ENCODE measurements at places on chromosomes 5 and 9. TPM values are rescaled to one million over a fixed set of nuclear protein-coding genes. Genes with fewer than 3 reads are reported as not detected.

- DNase-seq = no peak
Observed at GRCh38 chr5:131942016-131942415, 3.4 kb downstream of the MEIKIN start.

- no peak for DNase-seq
Observed at GRCh38 chr5:96381526-96381925, 51.5 kb downstream of the PCSK1 start.

DNA sequence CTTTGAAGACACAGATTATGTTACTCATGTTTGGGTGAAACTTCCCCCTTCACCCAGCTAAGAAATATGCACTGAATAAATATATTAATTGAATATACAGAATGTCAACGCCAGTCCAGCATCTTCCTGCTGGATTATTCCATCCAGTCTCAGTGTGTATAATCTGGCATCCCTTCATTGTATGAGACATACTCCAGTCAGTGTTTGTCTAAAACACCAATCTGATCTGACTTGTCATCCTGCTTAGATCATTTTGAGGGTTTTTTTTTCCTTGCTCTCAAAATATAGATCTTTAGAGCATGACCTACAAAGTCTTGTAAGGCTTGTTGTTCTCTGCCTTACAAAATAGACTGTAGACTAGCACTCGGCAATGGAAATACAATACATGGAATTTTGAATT is 195.1 kb downstream of the SMARCA2 start:
- DNase-seq = no peak

- no peak for DNase-seq
Observed at GRCh38 chr5:96509721-96510350, 76.8 kb upstream of the PCSK1 start.

The OR1J2 gene
- not detected for total RNA-seq

The ODF2 gene
- 33.6 TPM for total RNA-seq

DNA sequence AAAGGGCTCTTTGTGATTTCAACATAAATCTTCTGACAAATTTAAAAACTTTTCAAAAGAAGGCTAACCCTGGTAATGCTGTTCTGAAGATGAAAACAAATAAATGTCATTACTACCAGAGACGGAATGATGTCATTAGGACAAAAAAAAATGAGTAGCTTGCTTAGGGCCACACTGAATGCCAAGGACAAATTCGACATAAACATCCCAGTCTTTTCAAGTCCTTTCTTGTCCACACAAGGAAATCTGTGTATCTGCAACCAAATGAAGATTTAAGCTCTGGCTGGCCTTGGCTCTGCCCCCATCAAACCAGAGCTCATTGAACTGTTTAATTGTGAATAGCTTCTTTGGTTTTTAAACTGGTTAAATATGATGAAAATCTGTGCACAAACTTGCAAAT is 592.7 kb downstream of the TLE1 start:
- DNase-seq = no peak

The KCTD16 gene
- total RNA-seq = 0.14 TPM

GRCh38 chr9:38761339-38761738 is 41.4 kb upstream of the FAM240B start:
- DNase-seq = no peak

GRCh38 chr5:134714120-134714519 is 24.2 kb upstream of the CAMLG start:
- no peak for DNase-seq

- DNase-seq = no peak
Observed at GRCh38 chr5:60207040-60207439, 313.5 kb upstream of the PDE4D start.

DNA sequence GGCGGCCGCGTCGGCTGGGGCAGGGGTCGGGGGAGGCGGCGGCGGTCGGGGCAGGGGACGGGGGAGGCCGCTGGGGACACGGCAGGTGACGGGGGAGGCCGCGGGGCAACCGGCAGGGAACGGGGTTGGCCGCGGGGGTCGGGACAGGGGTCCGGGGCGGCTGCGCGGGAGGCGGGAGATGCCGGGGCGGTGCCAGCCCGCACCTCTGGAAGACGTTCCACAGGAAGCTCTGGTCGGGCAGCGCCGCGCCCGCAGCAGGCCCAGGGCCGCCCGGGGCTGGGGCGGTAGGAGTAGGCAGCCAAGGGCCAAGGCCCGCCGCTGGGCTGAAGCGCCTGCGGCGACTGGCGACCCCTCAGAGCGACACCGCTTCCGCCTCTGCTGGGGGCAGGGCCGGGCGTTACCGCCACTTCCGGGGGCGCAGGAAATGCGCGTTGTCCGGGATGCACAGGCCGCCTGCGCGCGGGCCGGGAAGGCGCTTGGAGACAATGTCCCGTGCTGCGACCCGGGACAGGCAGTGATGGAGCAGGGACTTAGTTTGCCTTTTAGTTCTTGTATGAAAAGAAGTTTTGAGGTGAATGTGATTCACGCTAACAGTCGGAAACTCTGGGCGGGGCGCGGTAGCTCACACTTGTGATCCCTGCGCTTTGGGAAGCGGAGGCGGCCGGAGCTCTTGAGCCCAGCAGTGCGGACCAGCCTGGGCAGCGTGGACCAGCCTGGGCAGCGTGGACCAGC is 110.0 kb upstream of the LPCAT1 start:
- peak; percentile 84 for DNase-seq

DNA sequence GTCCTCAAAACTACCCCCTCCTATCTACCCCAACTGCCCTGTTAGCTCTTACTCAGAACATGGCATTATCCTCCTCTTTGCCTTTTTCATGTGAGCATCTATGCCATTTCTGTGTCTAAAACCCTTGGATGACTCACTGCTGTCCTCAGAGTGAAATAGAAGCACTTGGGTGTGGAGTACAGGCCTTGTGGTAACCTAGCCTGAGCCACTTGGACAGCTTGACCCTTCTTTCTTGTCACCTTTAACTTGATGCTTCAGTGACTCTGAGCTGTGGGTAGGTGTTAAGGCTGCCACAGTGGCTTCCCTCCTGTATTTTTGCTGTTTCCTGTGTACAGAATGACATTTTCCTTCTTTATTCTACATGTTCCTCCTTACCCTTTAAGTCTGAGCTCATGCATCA is 391.4 kb downstream of the SH3GL2 start:
- DNase-seq = no peak

GRCh38 chr5:179623906-179624741 is 653 bp upstream of the HNRNPH1 start:
- peak; percentile 64 for DNase-seq

- DNase-seq = no peak
Observed at GRCh38 chr5:39138892-39139291, 64.7 kb upstream of the RICTOR start.

GRCh38 chr5:82313016-82313415 is 34.9 kb upstream of the RPS23 start:
- DNase-seq = peak; percentile 21

- DNase-seq = no peak
Observed at GRCh38 chr5:7868427-7868772, 431 bp downstream of the FASTKD3 start.

GRCh38 chr5:67960939-67961338 is 254.6 kb upstream of the PIK3R1 start:
- DNase-seq = no peak

DNA sequence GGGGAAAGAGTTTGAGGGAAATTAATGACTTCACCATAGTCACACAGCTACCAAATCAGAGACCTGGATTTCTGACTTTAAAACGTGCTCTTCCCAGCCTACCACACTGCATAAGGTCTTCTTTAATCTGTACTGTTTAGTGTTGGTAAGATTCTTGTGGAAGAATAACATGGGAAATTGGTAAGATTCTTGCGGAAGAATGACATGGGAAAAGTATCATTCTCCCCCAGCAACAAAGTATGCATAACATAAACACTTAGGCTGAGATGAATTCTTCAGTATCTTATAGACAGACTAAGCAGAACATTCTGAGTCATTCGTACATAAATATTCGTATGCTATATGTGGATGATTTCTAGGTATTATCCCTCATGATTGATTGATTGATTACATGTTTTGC is 170.4 kb downstream of the FOCAD start:
- no peak for DNase-seq

- DNase-seq = peak; percentile 79
Observed at GRCh38 chr5:148957591-148958202, 105.2 kb downstream of the SH3TC2 start.

GRCh38 chr5:84480873-84481637 is 96.4 kb upstream of the EDIL3 start:
- DNase-seq = no peak

GRCh38 chr9:36603006-36603405 is 30.3 kb downstream of the MELK start:
- no peak for DNase-seq

- no peak for DNase-seq
Observed at GRCh38 chr5:142677198-142677597, 8.7 kb downstream of the FGF1 start.

DNA sequence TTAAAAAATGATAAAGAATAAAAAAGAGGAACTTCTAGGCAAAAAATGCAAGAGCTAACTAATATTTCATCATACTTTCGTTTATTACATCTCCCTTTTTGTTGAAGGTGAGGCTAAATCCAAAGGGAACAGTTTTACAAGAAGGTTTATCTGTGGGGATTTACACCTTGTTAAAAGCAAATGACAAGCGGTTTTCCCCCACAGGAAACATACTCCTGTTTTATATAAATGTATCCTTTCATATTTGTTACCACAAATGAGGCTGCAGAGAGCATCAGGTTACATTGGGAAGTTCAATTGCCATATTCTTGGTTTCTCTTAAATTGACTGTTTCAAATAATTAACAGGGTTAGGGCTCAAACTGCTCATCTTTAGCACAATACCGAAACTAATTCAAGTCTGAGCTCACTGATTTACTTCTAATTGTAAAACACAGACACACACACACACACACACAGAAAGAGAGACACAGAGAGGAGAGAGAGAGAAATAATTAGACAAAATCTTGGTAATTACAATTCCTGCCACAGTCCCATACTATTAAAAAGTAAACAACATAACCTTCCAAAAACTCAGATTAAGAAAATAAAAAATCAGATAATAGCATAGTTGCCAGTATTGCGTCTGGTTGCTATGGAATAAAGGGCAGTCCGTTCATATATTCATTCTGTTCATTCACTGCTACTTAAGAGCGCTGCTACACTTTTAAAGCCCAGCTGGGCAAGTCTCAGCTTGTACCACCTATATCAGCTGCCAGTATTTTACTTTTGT is 17.1 kb downstream of the RFX3 start:
- no peak for DNase-seq

- DNase-seq = no peak
Observed at GRCh38 chr5:53892224-53892623, 331.8 kb downstream of the NDUFS4 start.

The GHR gene
- 0.45 TPM for total RNA-seq

The VAV2 gene
- total RNA-seq = 30.7 TPM

GRCh38 chr9:37163299-37163698 is 42.9 kb downstream of the ZCCHC7 start:
- DNase-seq = no peak

The ACOT12 gene
- not detected for total RNA-seq

DNA sequence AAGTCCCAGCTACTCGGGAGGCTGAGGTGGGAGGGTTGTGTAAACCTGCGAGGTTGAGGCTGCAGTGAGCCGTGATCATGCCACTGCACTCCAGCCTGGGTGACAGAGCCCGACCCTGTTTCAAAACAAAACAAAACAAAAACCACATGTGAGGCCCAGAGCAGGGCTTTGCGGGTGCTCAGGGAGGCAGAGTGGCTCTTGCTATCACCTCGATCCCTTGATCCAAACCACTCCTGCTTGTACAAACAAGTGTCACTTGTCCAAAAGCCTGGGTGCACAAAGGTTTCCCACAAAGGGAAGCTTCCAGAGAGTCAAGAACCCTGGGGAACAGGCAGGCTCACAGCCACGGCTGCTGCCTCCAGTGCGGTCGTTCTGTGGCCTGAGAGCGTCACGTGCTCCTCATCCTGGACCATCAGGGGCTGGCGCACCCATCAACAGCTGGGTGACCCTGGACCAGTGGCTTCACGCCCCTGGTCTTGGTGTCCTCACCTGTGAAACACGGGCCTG is 162.7 kb downstream of the C9orf50 start:
- DNase-seq = no peak

The GLT6D1 gene
- total RNA-seq = not detected

DNA sequence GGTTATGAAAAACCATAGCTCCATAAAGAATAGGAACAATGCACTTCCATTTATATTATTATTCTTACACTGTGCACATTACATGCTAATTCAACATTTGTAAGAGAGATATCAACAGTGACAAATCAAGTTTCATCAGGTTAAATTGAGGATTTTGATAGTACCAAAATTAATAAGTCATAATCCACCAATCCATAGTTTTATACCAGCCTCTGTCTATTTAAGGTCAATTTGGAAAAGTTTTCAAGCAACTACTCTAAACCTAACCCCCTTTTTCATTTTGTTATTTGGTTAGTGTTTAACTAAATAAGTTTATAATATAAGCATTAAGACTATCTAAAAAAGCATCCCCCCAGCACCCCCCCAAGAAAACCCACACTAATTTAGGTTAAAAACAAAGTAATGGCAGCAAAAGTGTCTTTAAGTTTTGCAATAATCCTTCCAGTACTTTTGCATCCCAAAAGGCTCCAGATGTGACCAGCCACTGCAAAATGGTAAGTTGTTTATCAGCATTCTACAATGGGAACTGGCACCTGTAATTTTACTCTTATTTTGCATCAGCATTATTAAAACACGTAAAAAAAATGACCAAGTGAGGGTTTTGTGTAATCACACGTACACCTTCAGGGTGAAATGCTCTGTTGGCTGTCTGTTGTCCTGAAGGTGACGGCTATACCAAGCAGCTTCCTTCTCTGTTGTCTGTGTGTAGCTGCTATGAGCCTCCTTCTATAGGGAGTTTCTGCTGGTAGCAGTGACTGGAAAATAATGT is 36.8 kb upstream of the SSBP2 start:
- DNase-seq = no peak

The OTP gene
- not detected for total RNA-seq

- DNase-seq = no peak
Observed at GRCh38 chr9:121703014-121703734, 51.7 kb downstream of the DAB2IP start.

The DNAJC25 gene
- total RNA-seq = 5.0 TPM

- no peak for DNase-seq
Observed at GRCh38 chr5:128693764-128694163, 155.7 kb upstream of the FBN2 start.

DNA sequence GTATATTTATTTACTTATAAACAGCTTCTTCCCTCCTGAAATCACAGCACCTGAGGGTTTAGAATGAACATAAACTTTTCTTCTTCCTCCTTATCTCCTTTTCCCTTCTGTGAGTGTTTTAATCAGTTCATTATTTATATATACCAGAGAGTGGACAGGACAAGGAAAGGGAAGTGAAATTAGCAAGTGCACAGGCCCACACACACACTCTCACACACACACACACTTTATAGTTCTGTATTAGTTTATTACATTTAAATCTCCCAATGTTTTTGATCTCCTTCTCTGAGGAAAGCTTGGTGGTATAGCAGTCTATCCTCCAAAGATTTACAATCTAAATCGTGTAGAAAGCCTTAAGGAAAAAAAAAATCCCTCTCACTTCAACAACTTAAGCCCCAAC is 353.5 kb downstream of the NDUFS4 start:
- DNase-seq = no peak

DNA sequence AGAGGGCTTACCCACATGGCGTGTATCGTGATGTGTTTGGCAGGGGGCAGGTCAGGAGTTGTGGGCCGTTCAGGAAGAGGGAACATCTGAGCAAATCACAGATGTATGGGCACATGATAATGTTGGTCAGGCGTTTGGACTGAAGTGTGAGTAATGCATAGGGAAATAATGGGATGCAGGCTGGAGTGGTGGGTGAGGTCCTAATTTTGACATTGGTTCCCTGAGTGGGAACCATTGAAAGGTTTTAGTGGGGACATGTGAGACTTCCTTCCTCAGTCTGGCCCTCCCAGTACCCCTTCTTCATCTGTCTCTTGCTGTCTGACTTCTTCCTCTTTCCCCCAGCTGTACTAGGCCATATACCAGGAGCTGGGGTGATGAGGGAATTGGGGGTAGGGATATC is 7.6 kb downstream of the OTULIN start:
- DNase-seq = no peak

The NRARP gene
- total RNA-seq = 32.6 TPM

The POLR1E gene
- 12.5 TPM for total RNA-seq
